Esophagus squamous epithelium (tissue), 5 donors: ENCODE measurements at places on chromosomes 6 and 20. TPM values are rescaled to one million over a fixed set of nuclear protein-coding genes. Genes with fewer than 3 reads are reported as not detected.

Gene NMBR
- total RNA-seq: not detected

Gene C2
- total RNA-seq: 1.3 TPM

DNA sequence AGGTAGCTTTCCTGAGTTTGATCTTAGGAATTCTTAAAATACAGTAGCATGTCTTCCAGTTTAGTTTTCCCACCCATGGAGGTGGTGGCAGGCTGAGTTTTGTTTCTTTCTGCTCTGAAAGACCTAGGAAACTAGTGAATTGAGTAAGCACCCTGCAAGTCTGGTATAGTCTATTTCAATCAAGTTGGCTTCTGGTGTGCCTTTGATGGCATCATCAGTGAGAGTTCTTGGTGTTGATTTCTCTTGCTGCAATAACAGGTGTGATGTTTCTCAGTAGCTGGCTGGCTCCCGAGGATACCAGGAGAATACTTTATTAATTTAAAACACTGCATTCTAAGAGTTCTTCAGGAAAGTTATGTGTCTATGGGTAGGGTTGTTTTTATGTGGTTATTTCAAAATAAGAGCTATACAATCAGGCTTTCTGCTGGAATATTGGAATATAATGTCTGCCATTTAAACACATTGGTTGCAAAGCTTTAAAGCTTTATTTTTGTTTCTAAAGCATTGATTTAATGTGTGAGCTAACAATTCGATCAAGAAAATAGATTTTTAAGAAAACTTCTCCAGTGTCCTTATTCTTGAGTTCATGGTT lies 19.0 kb downstream of the VAPB start:
- H3K4me1 ChIP-seq: peaks cover 4% of the 10 kb centered on the region
- peak overlapping the region; percentile 1 for H3K27ac ChIP-seq
- H3K36me3 ChIP-seq: no peaks in the 10 kb centered on the region
- H3K27me3 ChIP-seq: no peaks in the 10 kb centered on the region

DNA sequence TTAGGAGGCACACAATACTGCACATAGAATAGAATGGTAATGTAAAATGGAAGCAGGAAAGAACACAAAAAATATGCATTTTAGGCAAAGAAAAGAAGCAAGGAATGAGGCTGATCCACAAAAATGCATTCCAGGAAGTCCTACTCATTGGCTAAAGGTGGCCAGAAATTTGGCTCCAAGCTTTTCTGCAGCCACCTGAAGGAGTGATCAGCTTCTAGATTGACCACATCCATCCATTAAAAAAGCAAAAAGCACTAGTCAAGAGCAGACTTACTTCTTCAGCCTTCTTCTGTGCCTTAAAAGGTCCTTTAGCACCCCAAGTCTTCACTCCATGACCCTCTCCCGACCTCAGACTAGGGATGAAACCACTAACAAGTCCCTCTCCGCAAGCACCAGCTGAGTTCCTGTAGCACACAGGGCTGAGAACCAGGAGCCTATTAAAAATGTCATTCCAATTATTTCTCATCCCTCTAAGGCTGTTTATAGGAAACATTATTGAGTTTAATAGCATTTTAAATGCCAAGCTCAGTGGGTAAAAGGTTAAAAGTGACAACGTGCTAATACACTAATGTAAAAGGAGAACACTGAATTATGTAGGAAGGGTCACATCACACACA lies 36.5 kb downstream of the TRAM2 start:
- no peak overlapping the region for H3K4me3 ChIP-seq
- peaks cover 73% of the 10 kb centered on the region for H3K4me1 ChIP-seq
- H3K27me3 ChIP-seq: no peaks in the 10 kb centered on the region
- DNase-seq: no peak
- H3K36me3 ChIP-seq: peaks cover 4% of the 10 kb centered on the region

- H3K27ac ChIP-seq: no peak overlapping the region
- H3K4me3 ChIP-seq: no peak overlapping the region
- H3K4me1 ChIP-seq: no peaks in the 10 kb centered on the region
- DNase-seq: no peak
- no peaks in the 10 kb centered on the region for H3K27me3 ChIP-seq
Observed at GRCh38 chr20:54843431-54843830, 368.0 kb downstream of the DOK5 start.

DNA sequence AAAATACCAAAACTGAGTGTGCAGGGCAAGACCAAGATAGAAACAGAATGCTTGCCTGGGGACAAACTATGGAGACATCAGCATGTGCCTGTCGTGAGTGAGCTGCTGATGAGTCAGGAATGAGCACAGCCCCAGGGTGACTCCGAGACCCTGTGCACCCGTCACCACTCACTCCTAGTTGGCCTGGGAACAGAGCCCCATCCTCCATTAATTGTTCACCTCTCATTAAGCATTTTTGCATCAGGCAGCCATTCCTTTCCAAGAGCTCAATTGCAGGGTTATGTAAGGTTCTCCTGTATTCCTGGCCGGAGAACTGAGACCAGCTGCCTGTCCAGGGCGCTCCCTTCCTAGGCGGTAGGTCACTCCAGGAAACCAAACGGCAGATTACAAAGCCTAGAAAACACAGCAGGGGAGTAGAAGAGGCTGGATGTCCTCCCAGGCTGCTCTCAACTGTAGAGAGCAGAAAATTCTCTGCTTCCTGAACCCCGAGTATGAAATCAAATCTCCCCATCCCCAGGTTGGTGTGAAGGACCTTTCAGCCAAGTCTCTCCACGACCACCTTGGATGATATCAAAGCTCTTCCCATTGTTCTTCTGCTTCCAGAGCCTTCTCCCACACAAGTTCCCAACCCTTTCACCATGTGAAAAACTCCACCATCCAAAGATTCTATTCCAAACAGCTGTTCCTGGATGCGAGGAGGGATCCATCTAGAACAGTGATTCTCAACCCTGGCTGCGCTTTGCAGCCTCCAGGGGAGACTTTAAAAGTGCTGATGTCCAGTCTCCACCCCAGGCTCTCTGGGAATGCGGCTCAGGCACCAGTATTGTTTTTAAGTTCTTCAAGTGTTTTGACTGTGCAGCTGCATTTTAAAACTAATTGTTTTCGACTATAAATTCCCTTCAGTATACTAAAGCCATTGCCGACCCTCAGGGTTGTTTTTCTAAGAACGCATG lies 532.6 kb upstream of the JARID2 start:
- H3K27me3 ChIP-seq: no peaks in the 10 kb centered on the region
- H3K4me1 ChIP-seq: peaks cover 17% of the 10 kb centered on the region
- DNase-seq: no peak
- peak overlapping the region; percentile 29 for H3K27ac ChIP-seq
- H3K4me3 ChIP-seq: no peak overlapping the region
